ENCODE measurements at places on chromosomes 13 and 19.

GRCh38 chr13:103351035-103351828, 285.0 kb upstream of the SLC10A2 start:
- no peak for DNase-seq

GRCh38 chr19:38707512-38708114, 36.7 kb downstream of the CAPN12 start:
- DNase-seq = peak; percentile 79

- DNase-seq = peak; percentile 71
Measured at GRCh38 chr13:52809310-52809769, 39.1 kb downstream of the PCDH8 start.

DNA sequence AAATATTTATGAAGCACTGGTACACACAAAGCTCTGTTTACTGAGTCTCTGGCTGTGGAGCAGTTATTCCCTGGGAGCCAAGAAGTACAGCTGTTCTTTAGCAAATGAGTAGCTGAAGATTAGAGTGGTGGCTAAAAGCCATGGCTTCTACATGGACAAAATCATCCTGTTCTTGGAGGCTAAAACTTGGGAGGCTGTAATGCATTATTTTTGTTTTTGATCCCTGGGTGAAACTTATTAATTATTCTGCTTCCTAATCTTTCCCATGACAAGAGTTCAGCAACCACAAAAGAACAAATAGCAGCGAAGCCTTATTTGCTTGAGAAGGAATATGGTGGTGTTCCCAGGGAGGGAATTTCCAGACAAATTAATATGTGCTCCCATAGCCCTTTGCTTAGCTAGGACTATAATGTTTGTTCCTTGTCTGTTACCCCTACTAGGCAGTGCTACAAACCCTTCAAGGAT, 109.5 kb downstream of the DCT start:
- peak; percentile 90 for DNase-seq

DNA sequence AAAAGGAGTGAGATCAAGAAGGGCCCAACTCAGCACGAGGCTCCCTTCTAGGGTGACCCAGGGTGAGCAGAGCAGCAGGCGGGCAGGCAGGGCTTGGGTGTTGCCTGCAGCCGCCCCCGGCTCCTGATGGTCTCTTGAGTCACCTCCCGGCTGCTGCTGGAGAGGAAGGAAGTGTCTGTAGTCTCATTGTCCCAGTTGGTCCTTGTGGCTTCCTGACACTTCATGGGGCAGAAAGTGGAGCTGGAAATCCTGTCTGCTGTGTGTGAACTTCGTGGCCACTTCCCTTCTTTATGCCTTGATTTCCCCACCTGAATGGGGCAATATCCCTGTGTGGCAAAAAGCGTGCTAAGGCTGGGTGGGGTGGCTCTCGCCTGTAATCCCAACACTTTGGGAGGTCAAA, 2.5 kb downstream of the MAP1S start:
- DNase-seq = no peak

GRCh38 chr19:14058182-14059092, 3.4 kb downstream of the PALM3 start:
- no peak for DNase-seq

DNA sequence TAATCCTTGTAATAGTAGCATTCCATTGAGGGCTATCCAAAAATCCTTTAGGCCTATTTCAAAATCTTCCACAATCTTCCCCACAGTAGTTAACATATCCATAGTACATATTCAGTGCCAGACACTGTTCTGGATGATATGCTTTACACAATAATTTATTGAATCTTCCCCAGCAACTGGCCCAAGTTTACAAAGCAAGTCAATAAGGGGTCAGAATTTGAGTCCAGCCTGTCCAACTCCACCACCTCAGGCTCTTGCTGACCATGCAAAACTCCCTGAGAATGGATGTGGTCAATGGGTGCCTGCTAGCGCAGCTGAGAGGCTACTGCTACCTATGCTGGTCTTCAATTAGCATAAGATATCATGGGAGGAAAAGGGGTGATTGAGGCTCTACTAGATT, 529.6 kb downstream of the FGF9 start:
- no peak for DNase-seq

GRCh38 chr19:1154731-1155351, 19.2 kb downstream of the SBNO2 start:
- DNase-seq = no peak
